ENCODE measurements at places on chromosomes 16 and 17.

- DNase-seq: no peak
Observed at GRCh38 chr16:2962334-2963073, 1.6 kb upstream of the KREMEN2 start.

GRCh38 chr16:67404740-67405226 lies 11.5 kb upstream of the TPPP3 start:
- peak; percentile 57 for DNase-seq

GRCh38 chr17:43779145-43780125 lies 658 bp upstream of the DUSP3 start:
- DNase-seq: no peak

- DNase-seq: peak; percentile 71
Observed at GRCh38 chr16:23754594-23755483, at the start of gene CHP2. Gene CHP2 (plus strand): TSS chr16:23755026. CDS start chr16:23755050, 24 bp downstream.

DNA sequence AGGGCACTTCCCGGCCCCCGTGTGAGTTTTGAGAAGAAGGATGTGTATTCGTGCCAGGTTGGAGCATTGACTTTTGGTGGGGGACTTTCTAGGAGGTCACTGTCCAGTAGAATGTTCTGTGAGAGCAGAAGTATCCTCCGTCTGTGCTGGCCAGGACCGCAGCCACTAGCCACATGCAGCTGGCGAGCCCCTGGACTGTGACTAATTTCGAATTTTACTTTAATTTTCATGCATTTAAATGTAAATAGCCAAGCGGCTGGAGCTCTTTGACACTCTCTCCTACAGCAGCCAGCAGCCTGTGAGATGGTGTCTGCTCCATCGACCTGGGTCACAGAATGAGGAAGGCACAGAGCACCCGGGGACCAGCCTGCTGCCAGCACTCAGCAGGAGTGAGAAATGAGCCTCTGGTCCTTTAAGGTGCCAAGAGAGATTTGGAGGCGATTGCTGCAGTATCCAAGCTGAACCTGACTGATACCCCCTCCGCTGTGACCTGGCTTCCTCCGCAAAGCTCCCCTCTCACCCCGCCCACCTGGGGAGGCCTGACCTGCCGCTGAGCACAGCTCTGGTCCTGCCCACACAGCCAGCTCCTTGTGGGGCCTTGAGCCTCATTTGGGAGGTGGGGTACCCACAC lies 7.8 kb downstream of the ATP2A3 start:
- no peak for DNase-seq

DNA sequence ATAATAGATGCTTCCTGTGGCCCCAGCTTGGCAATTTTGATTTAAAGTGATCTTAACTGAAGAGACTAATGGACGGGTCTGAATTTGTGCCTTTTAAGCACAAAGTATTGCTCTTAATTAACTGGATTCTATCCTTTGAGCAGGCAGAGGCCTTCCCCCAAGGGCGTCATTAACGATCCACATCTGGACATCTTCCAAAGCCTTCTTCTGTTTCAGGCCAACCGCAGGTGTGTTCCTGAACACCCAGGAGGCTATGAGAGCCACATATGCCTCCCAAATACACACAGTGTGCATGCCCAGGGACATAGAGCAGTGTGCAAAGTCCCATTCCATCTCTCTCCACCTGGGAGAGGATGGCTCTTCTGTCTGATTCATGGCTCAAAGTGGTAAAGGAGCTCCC lies 42.3 kb downstream of the MAPT start:
- DNase-seq: no peak

DNA sequence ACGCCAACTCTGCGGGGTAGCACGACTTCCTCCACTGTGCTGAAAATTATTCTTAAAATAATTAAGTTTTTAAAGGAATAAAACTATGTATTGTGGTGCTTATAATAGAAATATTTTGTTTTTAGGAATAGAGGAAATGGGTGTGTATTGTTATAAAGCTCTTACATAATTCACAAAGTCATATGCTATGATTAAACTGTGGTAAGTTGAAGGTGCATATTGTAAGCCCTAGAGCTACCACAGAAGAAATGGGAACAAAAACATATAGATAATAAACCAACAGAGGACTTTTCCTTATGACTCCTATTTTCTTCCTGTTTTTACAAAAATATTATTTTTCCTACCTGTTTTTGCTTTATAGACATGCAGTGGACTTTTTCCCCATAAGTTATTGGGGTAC lies 4.3 kb upstream of the SLFN11 start:
- DNase-seq: no peak

GRCh38 chr16:86294535-86295196 lies 215.7 kb upstream of the FOXF1 start:
- DNase-seq: no peak

GRCh38 chr16:81163671-81164070 lies 67.5 kb upstream of the GCSH start:
- DNase-seq: no peak

DNA sequence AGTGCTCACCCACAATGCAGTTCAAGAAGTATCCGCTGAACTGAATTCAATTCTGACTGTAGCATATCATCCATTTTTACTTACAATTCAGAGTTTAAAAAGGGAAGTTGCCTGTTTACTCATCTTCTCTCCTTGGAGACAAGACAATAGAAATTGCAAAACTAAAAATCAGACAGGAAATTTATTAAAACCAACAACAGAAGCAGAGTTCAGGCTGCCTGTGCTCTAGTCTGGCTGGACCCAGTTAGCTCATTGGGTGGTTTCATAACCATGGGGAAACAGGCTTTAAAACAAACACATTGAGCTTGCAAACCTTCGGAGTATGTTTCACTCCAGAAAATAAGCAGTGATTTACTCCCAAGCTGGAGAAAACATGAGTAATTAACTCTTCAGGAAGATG lies 321.4 kb downstream of the GRIN2A start:
- no peak for DNase-seq

- no peak for DNase-seq
Observed at GRCh38 chr16:852451-853185, 52.1 kb upstream of the GNG13 start.

DNA sequence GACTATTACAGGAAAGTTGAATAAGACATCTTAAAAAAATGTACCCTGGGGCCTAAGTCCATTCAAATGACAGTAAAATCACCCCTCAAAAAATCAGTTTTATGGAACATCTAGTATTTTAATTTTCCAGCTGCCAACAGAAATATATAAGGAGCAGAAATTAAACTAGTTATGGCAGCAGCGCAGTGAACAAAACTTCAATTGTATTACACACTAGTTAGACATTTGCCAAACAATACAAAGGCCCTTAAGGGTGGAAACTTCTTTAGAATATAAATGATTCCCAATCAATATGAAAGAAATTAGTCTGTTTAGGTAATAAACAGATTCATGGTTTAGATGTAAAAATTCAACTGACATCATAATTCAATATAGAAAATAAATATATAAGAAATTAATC lies 18.1 kb upstream of the RFFL start:
- DNase-seq: no peak

DNA sequence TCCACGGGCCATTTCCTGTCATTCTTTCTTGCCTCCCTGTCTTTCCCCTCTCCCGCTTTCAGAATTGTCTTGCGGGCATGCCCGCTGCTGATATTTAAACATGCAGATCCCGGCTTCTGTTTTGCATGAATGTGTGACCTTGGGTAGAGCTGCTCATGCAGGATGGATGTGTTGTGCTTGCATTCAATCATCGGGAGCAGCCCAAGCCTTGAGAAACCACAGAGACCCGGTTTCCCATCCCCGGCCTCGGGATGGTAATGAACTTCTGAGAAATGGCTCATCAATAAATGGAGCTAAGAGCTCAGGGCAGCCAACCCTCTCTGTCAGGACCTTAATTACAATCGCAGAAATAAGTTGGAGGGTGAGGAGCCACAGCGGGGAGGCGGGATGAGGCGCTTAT lies 303.7 kb upstream of the TNRC6C start:
- DNase-seq: no peak

DNA sequence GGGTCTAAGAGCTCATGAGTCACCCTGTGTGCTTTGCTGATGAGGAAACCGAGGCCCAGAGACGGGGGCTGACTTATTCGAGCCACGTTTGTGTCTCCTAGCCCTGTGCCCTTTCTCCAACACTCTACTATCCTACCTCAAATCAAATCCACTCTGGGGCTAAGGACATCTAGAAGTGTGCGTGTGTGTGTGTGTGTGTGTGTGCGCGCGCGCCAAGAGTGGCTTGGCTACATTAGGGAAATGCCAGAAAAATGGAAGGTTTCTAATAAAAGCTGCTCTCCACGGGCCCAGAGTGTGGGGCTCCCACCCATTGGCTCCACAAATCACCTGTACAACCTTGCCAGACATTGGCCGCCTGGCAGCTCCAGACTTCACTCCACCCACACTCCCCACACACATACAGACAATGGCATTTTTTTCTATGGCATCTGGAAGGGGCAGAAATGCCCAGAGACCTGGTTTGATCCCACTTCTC lies 30.3 kb upstream of the PHOSPHO1 start:
- peak; percentile 45 for DNase-seq

- DNase-seq: no peak
Observed at GRCh38 chr17:17531156-17531555, 35.0 kb upstream of the RASD1 start.
